ENCODE measurements at places on chromosomes 1 and 21.

DNA sequence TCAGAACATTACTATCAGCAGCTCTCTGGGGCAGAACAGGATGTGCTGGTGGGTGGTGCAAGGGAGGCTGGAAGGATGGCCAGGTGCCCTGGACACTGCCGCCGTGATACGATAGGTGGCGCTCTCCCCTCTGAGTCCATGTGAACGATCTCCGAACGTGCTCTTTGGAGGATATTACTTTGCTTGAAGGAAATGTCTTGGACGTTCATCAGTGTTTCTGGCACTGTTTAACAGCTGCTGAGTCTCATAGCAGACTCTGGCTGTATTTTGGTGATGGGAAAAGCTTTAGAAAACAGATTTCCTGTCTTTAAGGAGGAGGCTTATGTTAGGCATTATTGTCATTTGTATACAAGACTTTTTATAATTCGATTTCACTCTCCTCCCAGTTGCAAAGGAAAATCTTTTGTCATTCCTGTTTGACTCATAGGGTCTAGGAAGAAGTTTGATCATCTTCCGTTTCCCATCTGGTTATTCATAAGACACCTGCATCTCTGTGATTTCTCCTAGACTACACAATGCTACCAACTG, 386.2 kb upstream of the ADGRL2 start:
- no peak for DNase-seq

DNA sequence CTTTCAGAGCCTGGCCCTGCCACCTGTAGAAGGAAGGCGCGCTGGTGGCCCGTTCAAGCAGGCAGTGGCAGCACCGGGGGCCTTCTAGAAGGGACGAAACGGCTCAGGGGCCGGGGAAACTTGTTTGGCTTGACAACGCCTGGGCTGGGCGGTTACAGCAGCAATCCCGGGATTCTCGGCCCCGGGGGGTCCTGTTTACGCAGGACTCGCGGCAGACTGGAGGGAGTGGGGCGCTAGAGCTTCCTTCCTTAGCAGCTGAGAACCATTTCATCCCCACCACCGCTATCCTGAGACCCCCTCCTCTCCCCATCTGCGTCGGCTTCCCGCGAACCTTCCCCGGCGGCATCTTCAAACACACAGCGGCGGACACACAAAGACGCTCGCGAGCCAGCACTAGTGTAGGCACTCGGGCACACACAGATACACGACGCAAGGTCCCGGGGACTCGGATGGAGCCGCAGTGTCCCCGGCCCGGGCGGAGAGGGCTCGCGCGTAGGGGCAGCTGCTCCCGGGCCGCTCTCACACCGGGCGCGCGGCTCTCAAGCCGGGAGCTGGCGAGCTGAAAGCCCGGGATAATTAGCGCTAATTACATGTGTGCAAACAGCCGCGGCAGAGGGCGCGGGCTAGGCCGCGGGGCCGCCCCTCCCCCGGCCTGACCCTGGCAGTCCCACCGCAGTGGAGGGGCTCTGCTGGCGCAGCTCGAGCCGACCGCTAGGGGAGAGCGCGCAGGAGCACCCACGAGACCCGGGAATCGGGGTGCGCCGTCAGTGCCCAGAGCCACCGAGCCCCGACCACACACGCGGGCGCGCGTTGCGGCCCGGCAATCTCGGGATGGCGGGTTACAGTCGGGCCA, 271.4 kb downstream of the FOXD2 start:
- no peak for DNase-seq

DNA sequence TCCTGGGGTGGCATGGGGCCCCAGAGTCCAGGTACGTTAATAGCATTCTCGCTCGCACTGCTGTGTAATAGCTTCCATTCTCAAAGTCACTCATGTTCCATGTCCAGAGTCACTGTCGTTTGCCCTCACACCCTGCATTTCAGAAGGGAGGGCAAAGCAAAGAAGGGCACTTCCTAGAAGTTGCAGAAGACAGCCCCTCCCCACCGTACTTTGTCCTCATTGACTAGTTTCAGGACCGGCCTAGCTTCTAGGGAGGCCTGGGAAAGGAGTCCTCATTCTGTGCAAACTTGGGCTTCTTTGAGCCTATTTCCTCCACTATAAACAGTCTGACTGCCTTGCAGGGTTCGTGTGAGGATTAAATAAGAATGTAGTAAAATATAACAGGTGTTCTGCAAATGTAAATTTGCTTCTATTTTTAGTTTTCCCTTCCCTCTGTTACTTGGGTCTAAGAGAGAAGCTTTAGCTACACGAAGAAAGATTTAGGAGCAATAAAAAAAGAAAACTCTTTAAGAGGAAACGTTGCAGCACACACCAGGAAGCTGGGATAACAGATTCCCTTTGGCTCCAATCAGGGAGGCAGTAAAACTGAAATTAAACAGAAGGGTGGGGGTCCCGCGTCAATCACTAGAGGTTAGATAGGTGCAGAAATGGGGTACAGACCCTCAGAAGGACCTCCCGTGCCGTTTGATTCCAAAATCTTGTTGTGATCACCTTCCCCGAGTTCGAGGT, 40.1 kb downstream of the ACTL8 start:
- DNase-seq = no peak

GRCh38 chr1:51519048-51519864, at the start of gene EPS15:
EPS15 (minus strand) TSS chr1:51519266; CDS start chr1:51519231, 35 bp downstream.
- peak; percentile 40 for DNase-seq

DNA sequence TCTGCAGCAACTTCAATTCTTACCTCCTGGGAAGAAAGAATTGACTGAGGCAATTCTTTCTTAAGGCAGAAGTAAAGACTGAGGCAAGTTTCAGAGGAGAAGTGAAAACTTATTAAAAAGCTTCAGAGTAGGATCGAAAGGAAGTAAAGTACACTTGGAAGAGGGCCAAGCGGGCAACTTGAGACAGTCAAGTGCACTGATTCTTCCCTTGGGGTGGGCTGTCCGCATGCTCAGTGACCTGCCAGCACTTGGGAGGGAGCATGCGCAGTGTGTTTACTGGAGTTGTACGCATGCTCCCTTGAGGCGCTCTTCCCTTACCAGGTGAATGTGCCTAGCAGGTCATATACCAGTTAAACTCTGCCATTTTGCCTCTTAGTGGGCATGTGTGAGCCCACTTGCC, 55.3 kb upstream of the NBPF3 start:
- DNase-seq = no peak

- no peak for DNase-seq
These were observed 12.9 kb upstream of the SLC2A7 start for GRCh38 chr1:9038881-9039760.

DNA sequence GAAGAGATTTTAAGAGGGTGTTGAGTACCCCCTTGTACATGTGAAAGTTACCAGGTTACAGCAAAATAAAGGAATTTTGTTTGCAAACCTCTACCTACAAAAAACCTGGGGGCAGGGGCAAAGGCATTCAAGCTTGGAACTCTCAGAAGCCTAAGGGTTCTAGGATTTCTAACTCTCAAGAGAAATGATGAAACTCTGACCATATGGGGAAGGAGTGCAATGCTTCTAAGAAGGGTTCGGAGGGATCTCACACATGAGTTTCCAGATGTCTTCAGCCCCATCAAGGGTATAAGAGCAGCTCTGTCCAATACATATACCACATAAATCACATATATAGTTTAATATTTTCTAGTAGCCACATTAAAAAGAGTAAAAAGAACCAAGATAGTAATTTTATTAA, 7.3 kb upstream of the FCGR2A start:
- no peak for DNase-seq

DNA sequence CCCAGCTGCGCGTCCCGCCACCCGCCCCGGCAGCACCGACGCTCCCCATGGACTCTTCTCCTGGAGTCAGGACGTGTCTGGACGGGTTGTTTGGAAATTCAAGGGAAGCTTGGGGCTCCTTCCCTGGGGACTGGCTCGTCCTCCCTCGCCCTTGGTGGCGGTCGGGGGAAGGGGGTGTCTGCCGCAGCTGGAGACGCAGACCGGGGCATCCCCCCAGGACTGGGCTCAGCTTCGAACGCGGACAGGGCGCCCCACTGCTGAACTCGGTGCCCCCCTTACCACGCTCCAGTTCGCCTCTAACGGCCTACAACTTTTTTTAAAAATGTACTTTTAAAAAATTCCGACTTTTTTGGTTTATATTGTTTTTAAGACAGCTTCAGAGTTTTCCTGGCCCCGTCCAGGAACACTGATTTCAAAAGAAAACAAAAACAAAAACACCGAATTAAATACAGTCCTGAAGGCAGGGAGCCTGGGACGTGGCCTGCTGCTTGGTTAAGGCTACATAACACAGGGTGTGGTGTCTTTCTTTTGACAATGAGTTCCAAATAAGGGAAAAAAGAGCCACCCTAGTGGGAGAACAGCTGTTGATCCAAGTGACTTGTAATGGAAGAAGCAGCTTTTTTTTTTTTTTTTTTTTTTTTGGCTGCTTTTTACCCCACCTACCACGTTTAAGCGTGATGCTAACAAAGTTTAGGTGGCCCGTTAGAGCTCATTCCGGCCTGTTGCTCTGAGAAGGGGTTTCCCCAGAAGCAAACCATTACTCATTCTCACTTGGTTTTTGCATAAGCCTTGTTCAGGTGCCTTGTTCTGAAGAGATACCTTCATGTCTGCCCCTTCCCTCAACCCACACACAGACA, 862 bp upstream of the DIPK1A start:
- no peak for DNase-seq

GRCh38 chr1:67001682-67002425, 52.1 kb downstream of the SLC35D1 start:
- DNase-seq = no peak

DNA sequence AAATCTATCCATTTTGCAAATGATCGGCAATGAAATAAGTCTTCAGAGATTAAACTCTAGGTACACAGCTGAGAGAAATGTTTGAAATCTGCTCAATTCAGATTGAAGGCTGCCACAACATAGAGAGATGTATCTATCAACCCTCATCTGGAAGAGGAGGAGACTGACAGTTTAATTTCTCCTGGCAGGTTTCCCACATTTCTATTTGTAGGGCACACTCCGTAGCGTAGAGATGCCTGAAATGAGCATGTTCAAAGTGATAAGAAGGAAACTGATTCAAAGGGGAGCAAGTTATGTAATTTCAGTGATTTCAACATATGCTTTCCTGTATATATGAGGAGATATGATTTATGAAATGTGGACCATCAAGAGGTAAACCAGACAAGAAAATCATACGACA, 44.1 kb downstream of the NIBAN1 start:
- DNase-seq = no peak

GRCh38 chr1:41496080-41497055, 11.9 kb upstream of the EDN2 start:
- peak; percentile 24 for DNase-seq
